ENCODE measurements at places on chromosomes 4 and X.

GRCh38 chr4:83618991-83619645 lies 83.2 kb downstream of the GPAT3 start:
- no peak for DNase-seq

DNA sequence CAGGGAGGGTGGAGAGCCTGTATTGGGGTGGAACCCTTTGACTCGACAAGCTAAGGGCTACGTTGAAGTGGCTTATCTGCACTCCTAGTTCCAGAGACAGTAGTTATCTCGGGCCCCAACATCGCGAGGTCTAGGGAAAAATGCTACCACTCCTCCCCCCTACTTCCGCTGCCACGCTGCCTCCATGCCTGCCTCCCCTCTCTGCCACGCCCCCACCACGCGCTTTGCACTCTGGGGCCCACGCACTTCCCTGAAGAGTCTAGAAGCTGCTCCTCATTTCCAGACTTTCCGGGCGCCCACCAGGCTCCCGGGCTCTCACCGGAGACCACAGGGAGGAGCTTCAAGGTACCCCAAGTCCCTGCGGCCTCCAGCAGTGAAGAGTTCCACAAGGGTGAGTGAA lies at the start of gene PASD1:
Gene PASD1, plus strand, starts transcription at position 227 of the 400 bp plus-strand sequence. CDS start 37,879 bp downstream, outside the sequence.
- no peak for DNase-seq

- DNase-seq: no peak
These were observed 192.2 kb downstream of the KCTD8 start for GRCh38 chr4:44256414-44256813.

- peak; percentile 15 for DNase-seq
These were observed 41.0 kb upstream of the UCP1 start for GRCh38 chr4:140609548-140610425.

GRCh38 chrX:13463608-13464007 lies 105.8 kb upstream of the EGFL6 start:
- no peak for DNase-seq

DNA sequence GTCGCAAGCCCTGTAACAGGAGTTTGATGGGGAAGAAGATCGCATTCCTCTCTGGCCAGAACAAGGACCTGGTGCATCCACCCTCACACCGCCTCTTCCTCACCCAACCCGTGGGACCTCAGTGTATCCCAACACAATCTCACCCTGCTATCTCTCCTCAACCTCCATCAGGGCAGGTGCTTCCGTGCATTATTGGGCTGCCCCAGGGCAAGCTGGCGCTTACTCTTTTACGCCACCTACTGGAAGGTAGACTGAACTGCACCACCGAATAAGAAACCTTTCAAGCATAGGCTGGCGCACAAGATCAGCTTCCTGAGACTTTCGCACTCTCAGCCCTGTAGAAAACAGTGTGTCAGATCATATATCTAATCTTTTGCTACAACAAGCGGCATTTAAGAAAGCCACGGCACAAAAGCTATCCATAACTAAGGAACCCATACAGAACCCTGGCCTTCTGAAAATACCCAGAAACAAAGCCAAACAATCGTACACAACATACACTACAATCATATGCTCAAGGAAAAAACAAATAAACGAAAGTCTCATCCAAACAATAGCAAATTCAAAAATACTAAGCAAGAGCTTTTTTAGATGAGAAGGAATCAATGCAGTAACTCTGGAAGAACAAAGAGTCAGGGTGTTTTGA lies 209.3 kb downstream of the UGT8 start:
- DNase-seq: peak; percentile 8

- DNase-seq: no peak
These were observed 73.9 kb upstream of the MAP9 start for GRCh38 chr4:155450676-155451075.

- no peak for DNase-seq
These were observed 383.4 kb upstream of the FGF13 start for GRCh38 chrX:139094671-139095592.
